ENCODE measurements at places on chromosomes 13 and 19.

DNA sequence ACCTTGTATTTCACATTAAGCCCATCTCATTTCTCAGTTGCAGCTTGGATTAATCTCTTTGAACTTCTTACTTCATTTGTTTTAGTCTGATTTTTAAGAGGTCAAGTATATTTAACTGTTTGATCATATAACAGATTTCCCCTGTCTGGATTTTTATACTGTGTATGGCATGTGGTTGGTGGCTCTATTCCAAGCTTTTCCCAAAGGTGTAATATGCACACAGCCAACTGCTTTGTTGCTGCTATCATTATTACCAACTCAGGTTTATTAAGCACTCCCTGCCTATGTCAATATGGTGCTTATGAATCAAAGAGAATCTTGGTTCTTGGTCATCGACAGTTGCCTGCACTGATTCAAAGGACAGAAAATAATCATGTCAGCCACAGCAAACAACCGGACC is 92.6 kb downstream of the RAP2A start:
- no peak for DNase-seq

GRCh38 chr19:19531951-19532805 is 3.5 kb downstream of the YJEFN3 start:
- peak; percentile 46 for DNase-seq

DNA sequence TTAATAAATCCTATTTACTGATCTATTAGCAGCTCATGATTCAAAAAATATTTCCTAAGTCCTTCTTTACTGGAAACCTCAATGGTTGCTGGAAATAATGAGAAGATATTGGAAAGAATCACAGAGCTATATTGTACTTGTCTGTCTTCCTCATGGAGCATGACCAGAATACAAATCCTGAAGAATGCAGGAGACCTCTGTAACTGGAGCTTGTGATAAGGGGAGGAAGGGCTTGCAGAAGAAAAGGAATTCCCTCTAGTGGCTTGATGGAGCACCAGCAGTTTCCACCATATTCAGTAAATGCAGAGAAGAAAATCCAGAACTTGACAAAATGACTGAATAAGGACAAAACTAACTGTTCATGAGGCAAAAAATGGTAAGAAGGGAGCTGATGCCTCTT is 1333.1 kb downstream of the EFNB2 start:
- DNase-seq: peak; percentile 61

DNA sequence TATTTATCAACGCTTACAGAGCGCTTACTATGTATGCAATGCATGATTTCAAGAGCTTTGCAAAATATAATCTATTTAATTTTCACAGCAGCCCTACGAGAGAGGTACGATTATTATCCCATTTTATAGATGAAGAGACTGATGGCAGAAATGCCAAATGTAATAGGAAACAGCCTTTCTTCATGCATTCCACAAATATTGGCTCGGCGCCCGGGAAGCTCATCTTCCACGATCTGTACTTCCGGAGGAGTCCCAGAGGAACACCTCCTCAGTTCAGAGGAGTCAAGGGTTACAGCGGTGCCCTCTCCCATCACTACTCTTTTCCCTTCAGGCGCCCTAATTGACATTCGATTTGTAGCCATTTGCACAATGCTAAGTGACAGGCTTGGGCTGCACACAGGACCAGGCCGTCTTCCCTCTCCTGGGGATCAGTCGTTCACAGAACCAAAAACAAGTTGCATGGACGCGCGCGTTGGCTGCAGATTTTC is 1.1 kb upstream of the ARHGAP35 start:
- DNase-seq: no peak

- DNase-seq: no peak
Measured at GRCh38 chr13:76048131-76048530, 412.0 kb downstream of the LMO7 start.

- no peak for DNase-seq
Measured at GRCh38 chr13:113607889-113608635, 23.5 kb downstream of the TFDP1 start.

Data from astrocyte of the spinal cord (primary cell).